Stimulated activated CD4-positive, alpha-beta T cell treated with anti-CD3 and anti-CD28 coated beads, Interleukin-2, amount 100 ng/mL, for 48 hours (primary cell): ENCODE measurements at places on chromosomes 4 and X.

- no peak for DNase-seq
Measured at GRCh38 chr4:88212253-88212561, 53.8 kb upstream of the ABCG2 start.

GRCh38 chr4:160318567-160319220 is 1215.8 kb downstream of the RAPGEF2 start:
- DNase-seq = no peak

DNA sequence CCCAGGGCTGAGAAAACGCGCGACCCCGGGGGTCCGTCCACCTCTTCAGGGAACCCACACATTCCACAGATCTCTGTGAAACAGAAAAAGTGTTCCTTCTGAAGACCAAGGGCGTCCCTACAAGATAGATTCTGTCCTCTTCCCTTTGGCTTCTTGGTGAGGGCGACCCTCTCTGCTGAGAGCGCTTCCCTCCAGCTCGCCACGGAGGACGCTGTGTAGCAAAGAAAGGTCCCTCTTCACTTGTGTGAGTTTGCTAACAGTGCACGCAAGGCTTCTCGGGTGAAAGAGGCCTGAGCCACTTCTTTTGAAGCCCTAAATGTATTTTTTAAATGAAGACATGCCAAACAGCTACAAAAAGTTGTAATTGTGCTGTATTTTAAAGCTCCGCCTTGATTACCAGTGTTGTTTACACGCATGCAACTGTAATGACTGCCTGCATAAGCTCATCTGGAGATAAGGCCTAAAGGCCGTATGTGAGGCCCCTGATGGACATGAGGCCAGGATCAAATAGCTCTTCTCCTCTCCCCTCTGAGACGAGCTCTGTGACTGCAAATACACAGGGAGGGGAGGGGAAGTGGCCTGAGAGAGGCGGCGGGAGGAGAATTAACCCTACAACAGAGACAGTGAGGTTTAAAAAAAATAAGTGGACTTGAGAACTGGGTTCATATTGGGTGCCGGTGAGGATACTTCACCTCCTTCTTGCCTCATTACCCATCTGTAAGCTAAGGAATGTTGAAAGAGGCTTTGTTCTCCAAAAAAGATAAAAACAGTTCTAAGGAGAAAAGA is 95.5 kb downstream of the SOWAHB start:
- DNase-seq = no peak

DNA sequence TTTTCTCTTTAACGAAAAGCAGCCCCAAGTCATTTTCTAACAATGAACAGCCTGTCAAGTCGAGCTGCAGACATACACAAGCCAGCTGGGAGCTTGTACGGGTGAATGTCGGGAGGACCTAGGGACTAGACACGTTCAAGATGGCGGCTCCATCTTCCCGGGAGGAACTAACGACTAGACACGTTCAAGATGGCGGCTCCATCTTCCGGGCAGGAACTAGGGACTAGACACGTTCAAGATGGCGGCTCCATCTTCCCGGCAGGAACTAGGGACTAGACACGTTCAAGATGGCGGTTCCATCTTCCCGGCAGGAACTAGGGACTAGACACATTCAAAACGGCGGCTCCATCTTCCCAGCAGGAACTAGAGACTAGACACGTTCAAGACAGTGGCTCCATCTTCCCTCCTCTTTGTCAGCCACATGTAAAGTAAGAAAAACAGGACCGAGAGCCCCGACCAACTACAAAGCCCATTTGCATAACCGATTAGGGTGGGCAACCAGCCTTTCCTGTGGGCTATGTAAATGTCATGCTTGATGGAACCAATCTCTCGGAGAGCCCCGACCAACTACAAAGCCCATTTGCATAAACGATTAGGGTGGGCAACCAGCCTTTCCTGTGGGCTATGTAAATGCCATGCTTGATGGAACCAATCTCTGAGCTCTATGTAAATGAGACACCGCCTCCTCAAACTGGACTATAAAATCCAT is 175.5 kb downstream of the DHRSX start:
- peak; percentile 1 for DNase-seq

GRCh38 chr4:89619206-89619962 is 217.6 kb downstream of the SNCA start:
- no peak for DNase-seq

DNA sequence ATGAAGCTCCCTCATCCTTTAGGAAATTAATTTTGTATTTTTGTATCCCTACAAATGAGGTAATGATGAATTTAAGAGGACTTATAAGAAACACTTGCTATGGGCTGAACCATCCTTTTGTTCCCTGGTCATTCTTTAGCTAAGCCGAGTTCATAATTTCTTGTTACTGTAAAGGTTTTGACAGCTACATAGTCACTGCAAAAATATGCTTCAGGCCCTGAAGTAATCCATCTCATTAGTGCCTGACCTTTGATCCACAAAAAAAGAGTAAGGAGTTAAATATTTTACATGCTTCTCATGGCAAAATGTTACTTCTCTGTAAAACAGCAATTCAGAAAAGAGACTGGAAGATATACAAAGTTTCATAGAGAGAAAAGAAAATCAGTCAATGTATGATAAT is 290.6 kb upstream of the SLIT2 start:
- DNase-seq = no peak
